ENCODE measurements at places on chromosomes 1 and 21. TPM values are rescaled to one million over a fixed set of nuclear protein-coding genes. Genes with fewer than 3 reads are reported as not detected.

The TAF13 gene
- total RNA-seq: 29.4 TPM

The HCRTR1 gene
- not detected for total RNA-seq

GRCh38 chr1:48309564-48310082 lies 87.1 kb downstream of the SLC5A9 start:
- DNase-seq: no peak

GRCh38 chr1:42523171-42523570 lies 60.1 kb downstream of the CCDC30 start:
- no peak for DNase-seq

DNA sequence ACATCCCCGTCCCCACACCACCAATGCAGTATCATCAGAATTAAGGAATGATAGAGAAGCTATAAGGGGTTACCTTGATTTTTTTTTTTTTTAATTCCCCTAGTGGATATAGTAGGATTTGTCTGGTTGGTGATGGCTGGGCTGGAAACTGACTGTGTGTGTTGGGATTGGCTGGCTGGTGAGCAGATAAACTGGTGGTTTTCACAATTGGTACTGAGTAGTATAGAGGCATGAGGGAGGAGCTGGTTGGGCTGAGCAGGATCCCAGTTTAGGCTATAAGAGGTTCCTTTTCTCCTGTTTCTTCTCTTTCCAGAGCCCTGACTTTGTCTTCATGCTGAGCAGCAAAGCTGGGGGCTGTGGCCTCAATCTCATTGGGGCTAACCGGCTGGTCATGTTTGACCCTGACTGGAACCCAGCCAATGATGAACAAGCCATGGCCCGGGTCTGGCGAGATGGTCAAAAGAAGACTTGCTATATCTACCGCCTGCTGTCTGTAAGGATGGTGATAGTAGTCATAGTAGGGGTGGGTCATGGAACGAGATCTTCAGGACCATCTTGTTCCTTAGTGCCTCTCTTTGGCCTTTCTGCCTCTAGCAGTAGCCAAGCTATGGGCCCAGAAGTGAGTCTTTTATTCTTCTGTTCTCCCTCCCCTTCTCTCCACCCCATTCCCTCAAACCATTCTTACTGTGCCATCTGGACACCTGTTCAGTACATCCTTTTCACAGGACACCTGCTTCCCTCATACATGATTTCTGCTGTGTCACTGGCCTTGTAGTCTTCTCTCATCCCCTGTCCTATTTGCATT lies 26.9 kb downstream of the RAD54L start:
- DNase-seq: no peak

DNA sequence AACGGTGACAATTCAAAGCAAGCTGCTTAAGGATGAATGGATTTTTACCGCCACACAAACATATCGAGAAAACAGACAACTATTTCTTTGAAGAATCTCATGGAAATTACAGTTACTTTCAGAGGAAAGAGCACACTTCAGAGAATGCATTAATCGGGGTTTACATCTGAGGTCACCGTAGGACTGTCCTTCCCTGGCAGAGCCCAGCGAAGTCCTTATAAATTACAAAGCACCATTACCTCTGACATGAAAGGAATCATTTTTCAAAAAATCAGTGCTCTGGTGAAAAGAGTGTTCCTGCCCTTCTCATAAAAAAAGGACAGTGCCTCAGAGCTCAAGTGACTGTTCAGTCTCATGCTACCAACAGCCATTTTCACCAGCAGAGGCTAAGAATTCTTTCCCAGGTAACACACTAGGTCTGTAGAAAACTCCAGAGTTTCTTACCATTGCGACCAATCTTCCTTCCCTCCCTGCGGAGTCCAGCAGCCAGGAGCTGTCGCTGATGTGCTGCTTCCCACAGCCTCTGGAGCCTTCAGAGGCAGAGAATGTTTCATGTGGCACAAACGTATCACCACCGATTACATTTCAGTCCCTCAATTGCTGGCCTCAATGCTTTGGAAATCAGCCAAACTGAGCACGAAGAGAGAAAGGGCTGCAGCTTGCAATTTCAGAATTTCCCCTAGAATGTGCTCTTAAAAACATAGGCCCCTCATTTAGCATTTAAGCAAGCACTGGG lies 75.4 kb downstream of the PLD5 start:
- no peak for DNase-seq

DNA sequence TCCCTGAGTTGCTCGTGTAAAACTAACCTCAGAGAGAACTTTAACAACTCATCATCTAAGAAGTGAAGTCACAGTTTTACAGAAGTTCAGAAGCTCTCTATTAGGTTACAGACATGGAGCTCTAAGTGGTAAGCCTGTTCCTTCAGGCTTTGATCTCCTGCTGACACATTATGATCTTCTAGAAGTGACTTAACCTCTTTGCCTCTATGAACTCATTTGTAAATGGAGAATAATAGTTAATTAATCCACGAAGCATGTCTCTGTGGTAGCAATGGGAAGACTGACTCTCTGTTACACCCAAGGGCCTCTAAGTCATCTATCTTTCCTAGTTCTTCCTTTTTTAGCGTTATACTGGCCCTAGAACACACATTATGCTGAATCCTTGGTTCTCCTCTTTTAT lies 157.9 kb upstream of the NRIP1 start:
- DNase-seq: no peak

GRCh38 chr1:221862971-221863370 lies 121.1 kb upstream of the DUSP10 start:
- DNase-seq: no peak

- DNase-seq: no peak
Measured at GRCh38 chr1:164583835-164584539, 25.0 kb downstream of the PBX1 start.

DNA sequence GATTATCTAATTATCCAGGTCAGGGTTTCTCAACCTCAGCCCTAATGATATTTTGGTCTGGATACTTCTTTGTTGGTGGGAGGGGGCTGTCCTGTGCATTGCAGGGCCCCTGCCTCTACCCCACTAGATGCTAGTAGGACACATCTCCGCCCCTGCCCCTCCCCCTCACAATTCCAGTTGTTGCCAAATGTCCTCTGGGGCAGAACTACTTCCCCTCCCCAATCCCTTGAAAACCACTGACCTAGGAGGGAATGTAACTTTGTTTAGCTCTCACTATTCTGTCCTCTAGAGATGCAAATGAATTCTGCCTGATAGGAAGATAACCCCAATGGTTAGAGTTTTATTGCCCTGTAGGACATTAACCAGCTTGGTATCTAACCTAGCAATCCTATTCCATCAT lies 8.1 kb downstream of the CACNA1S start:
- no peak for DNase-seq

DNA sequence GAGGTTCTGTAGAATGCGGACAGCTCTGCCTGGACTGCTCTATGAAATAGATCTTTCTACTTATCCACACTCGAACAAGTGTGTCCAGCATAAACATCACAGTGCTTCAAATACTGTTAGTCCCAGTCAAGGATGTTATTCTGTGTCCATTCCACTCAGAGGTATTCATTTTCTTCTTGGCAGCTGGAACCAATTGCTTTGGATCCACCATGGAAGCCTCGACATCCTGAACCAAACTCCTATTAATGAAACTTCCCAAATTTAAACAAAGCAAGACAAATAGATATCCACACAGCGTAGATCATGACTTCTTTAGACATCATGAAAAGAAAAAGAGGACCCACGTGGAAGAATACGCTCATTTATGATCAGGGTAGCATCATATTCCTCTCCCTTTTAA lies 95.8 kb downstream of the DISC1 start:
- DNase-seq: no peak

The ARMH1 gene
- total RNA-seq: 123 TPM

GRCh38 chr21:42161956-42162681 lies 56.8 kb upstream of the ABCG1 start:
- peak; percentile 27 for DNase-seq

All from activated T-cell treated with anti-CD3 and anti-CD28 coated beads, Interleukin-2, amount 50 U/mL, for 72 hours (primary cell).